ENCODE measurements at places on chromosomes 12 and 14.
A peak's percentile ranks its signal among the peaks of the same experiment; 100 is the strongest.

DNA sequence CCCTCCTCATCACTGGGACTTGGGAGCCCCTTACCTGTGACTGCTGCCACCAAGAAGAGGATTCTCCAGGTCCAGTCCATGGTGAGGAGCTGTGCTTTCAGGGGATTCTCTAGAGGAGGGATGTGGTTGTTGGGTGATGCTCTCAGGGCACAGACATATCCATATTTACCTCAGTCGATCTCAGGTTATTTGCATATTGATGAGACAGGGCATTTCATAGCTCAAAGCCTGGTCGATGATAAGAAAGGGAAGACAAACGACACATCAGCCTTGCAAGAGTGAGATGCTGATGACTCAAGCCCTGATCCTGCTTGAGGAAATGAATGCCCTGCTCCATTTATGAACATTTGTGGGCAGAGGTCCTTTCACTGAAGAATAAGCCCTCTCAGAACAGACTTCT, 981.0 kb downstream of the TMEM121 start:
- no peak for DNase-seq

DNA sequence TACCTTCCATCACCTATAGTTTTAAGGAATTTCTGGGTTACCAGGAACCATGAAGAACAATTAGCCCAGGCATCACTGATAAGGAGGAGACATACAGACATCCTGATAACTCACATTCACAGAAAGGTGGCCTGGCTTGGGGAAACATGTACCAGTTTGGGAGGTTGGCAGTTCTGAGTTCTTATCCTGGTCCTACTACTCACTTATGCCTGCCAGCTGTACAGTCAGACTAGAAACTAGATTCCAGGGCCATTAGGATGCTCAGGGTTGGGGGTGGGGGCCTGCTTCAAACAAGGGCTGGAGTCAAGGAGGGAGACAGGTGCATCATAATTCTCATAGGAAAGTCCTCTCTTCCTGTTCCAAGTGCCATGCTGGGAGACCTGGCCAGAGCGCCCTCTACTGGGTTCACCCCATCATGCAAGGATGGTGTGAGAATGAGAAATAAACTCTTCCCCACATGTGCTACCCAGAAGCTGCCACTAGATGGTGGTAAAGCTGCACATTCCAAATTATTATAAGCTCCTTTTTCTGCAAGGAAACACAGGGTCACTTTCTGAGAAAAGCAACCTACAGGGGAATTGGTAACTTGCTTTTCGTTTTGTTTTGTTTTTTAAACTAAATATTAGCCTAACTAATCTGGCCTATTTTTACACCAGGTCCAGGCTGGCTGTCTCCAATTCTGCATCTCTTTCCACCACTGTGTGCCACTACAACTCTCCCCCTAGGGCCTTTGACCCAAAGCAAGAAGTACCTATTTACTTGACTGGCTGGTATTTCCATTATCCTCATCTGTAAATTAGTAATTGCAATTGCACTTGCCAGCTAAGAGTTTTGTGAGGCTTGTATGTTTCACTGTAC, 14.5 kb downstream of the OAS2 start:
- DNase-seq: peak; percentile 50

- DNase-seq: peak; percentile 21
Observed at GRCh38 chr12:88472248-88472647, 108.0 kb downstream of the KITLG start.

DNA sequence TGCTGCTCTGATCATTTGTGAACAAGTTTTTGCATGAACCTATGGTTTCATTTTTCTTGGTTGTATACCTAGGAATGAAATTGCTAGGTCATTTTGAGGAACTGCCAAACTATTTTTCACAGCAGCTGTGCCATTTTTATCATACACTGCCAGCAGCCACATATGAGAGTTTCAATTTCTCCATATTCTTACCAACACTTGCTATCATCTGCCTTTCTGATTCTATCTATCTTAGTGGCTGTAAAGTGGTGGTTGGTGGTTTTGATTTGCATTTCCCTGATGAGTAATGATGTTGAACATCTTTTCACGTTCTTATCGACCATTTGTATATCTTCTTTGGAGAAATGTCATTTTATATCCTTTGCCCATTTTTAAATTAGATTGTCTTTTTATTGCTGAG, 146.1 kb downstream of the C12orf75 start:
- no peak for DNase-seq

GRCh38 chr14:24863968-24864684, 185.8 kb downstream of the STXBP6 start:
- DNase-seq: no peak

GRCh38 chr12:118238888-118239287, 103.0 kb downstream of the PEBP1 start:
- no peak for DNase-seq

- DNase-seq: peak; percentile 78
Observed at GRCh38 chr12:123998991-123999359, 26.0 kb downstream of the ZNF664 start.

DNA sequence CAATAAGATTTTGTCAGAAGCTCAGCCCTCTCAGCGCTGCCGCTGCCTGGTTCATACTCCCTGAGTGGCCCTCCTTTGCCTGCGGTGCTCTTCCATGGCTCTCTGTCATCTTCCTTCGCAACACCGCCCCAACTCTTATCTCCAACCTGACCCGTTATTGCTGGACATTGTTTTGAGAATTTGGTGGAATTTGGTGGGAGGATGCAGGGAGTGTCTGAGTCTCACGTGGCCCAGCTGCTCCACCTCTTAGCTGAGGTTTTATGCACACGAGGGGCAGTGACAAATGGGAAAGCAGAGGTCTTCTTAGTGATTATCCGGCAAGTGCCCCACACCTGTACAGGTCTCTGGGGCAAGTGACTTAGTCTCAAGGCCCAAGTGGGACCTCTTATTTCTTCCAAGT, 97.5 kb upstream of the RPH3A start:
- DNase-seq: no peak

DNA sequence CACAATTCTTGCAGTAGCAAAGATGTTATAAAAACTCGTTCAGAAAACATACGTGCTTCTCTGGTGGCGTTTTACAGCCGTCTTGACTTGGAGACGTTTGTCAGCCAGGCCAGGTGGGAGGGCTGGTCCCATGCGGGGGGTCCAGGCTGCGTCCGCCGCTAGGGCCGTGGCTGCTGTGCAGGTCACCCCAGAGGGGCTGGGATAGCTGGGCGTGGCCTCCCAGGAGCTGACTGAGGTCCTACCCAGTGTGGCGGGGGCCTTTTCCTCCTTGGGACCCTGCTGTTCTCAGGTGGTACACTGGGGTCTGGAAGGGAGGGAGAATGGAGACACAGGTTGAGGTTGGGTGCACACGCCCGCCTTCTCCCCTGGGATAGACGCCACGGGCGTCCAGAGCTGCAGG, 25.2 kb downstream of the MTA1 start:
- no peak for DNase-seq

DNA sequence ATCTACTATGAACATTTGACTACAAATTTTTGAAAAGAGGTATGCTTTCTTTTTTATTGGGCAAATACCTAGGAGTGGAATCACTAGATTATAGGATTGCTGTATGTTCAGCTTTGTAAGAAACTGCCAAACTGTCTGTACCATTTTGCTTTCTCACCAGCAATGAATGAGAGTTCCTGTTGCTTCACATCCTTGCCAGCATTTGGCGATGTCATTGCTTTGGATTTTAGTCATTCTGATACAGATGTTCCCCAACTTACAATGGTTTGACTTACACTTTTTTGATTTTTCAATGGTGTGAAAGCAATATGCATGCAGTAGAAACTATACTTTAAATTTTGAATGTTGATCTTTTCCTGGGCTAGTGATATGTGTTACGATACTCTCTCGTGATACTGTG, 328.7 kb downstream of the RAD51B start:
- DNase-seq: peak; percentile 27

GRCh38 chr12:74449872-74450271, 87.8 kb upstream of the ATXN7L3B start:
- DNase-seq: peak; percentile 95

DNA sequence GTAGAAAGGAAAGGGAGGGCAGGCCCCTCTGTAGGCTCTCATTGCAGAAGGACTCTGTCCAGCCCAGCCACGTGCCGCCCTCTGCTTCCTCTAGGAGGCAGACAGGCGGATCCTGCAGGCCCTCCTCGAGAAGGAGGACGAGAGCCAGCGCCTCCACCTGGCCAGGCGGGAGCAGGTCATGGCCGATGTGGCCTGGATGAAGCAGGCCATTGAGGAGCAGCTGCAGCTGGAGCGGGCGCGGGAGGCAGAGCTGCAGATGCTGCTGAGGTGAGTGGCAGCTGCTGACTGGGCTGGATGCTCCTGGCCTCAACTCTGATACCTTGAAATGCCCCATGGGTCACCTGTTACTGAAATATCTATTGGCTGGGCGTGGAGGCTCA, 10.9 kb downstream of the TCHP start:
- DNase-seq: peak; percentile 41

GRCh38 chr12:79415746-79416435, 274.9 kb downstream of the PAWR start:
- peak; percentile 37 for DNase-seq

GRCh38 chr12:116508145-116509121, 50.7 kb upstream of the MAP1LC3B2 start:
- no peak for DNase-seq

DNA sequence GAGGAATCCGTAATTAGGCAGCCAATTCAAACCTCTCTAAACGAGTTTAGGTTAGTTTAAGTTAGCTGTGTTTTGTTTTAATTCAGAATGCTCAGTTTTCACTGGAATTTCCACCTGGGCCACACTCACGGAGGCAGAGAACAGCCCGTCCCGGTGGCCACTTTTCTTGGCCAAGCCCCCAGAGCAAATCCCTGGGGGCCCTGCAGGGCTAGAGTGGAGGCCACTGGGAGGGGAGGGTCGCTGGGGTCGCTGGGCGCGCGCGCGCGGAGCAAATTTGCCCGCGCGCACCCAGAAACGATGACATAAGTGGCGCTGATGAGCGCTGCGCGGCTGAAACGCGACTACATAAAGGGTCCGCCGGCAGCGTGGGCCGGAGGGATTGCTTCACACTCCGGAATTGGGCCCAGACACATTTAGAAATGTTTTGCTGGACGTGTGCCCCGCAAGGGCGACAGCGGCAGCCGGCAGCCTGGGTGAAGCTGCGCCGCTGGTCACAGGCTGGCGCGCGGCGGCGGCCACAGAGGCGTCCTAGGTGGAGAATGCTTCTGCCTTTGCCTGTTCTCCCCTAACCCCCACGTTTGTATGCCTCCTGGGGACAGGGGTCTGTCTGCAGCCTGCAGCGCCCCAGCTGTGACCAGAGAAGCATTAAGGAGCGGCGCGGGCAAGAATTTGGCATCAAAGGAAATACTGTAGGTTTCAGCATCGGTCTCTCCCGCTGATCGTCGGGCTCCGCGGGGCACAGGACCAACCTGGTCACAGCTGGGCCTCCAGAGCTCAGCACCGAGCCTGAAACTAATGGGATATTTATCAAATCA, 37.9 kb upstream of the TBX5 start:
- no peak for DNase-seq

DNA sequence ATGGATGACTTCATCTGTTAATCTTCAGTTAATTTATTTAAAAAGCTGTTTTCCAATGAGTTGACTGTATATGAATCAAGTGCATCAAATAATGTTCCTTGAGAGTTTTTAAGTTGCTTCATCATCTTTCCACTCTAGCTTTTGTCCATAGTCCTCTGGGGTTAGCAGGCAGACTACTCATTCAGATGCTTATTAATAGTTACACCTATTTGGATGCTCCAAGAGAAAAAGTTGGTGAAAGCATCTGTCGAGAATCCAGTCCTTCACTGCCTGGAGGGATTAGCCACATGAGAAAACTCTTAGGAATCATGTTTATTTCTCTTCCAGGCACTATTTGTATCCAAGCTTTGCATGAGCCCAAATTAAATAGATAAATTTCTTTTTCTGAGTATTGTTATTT, 70.2 kb downstream of the DACT1 start:
- DNase-seq: no peak

DNA sequence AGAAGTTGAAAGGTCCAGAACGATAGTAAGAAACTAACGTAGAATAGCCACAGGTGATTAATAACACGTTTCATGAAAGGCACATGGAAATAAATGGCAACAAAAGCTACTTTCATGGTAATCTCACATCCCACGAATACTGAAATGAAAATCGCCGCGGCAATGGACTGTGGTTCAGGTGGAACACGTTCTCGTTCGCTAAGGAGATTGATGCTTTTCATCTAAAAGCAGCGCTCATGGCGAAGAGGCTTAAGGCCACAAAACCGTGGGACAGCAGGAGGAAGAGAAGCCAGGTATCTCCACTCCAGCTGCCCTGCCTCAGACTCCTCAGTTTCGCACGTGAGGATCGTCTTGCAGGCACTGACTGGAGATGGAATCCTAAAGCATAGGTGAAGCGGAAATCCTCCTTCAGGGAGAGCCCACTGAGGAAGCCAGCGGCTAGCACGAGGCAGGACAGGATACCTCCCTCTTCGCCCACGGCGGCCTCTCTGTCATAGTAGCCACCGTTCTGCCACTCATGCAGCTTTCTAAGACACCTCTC, 696 bp upstream of the GPHN start:
- no peak for DNase-seq

All from amniotic epithelial cell (primary cell).